ENCODE measurements at places on chromosomes 12 and 14. TPM values are rescaled to one million over a fixed set of nuclear protein-coding genes. Genes with fewer than 3 reads are reported as not detected.

The NUBPL gene
- total RNA-seq = 8.7 TPM

The AJUBA gene
- 1.9 TPM for total RNA-seq

The RNASE7 gene
- total RNA-seq = not detected

The SLC6A13 gene
- total RNA-seq = 0.95 TPM

The LALBA gene
- not detected for total RNA-seq

The CLEC1B gene
- total RNA-seq = not detected

The GLT8D2 gene
- total RNA-seq = 0.24 TPM

The OTX2 gene
- total RNA-seq = not detected

The CCDC177 gene
- total RNA-seq = not detected

The DPPA3 gene
- total RNA-seq = not detected

The KERA gene
- total RNA-seq = not detected

The CAPZA3 gene
- total RNA-seq = not detected

The PCED1B gene
- total RNA-seq = 55.1 TPM

The PRICKLE1 gene
- total RNA-seq = 0.15 TPM

The CLIP1 gene
- total RNA-seq = 94.0 TPM

The TC2N gene
- total RNA-seq = 264 TPM

The CISTR gene
- not detected for total RNA-seq

The SCN8A gene
- 0.41 TPM for total RNA-seq

The CLEC7A gene
- total RNA-seq = 0.83 TPM

The CLEC4C gene
- total RNA-seq = not detected

The ACTR10 gene
- total RNA-seq = 42.5 TPM

The TAS2R50 gene
- total RNA-seq = 1.8 TPM

The PMEL gene
- total RNA-seq = not detected

The SLC17A8 gene
- not detected for total RNA-seq

The HOXC4 gene
- total RNA-seq = 0.42 TPM

The PRPH gene
- not detected for total RNA-seq

The LRRC23 gene
- 6.9 TPM for total RNA-seq

The PTGDR gene
- total RNA-seq = 0.56 TPM

The FOXG1 gene
- not detected for total RNA-seq

The ZFYVE21 gene
- total RNA-seq = 17.4 TPM

The TAS2R7 gene
- total RNA-seq = not detected

The DNAH10 gene
- 0.25 TPM for total RNA-seq

The KLRG1 gene
- total RNA-seq = 3.1 TPM

The XRCC3 gene
- 39.6 TPM for total RNA-seq

The FGD4 gene
- total RNA-seq = 0.39 TPM

The WNT1 gene
- not detected for total RNA-seq

The ETV6 gene
- total RNA-seq = 63.7 TPM

The SIX6 gene
- not detected for total RNA-seq

The SLCO1B1 gene
- not detected for total RNA-seq

The KRT1 gene
- 0.51 TPM for total RNA-seq

The PLEK2 gene
- 0.56 TPM for total RNA-seq

The KCTD10 gene
- 52.5 TPM for total RNA-seq

The SOAT2 gene
- not detected for total RNA-seq

The SLC16A7 gene
- 19.8 TPM for total RNA-seq

The DIO3 gene
- not detected for total RNA-seq

The CYP46A1 gene
- total RNA-seq = not detected

The ERP27 gene
- total RNA-seq = 10.5 TPM

The TPH2 gene
- total RNA-seq = not detected

The CACNA1C gene
- 0.42 TPM for total RNA-seq
